ENCODE measurements at places on chromosomes 5 and 9.
A peak's percentile ranks its signal among the peaks of the same experiment; 100 is the strongest.

DNA sequence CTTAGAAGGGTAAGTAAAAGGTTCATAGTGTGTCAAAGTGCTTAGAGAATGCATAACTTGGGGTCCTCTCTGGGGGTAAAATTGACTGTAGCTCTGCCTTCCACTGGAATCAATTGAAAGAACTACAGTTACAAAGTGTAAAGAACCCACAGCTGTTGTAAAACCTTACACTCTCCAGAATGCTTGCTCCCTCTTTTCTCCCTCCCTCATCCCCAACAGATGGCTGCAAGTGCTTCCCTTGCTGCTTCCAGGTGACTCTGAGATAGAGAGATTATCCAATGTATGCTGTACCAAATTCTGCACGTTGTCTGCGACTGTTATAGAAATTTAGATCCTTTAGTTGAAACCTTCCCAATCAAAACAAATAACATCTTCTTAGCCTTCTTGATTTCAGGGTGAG, 126.0 kb downstream of the STK32A start:
- no peak for DNase-seq

- peak; percentile 8 for DNase-seq
Measured at GRCh38 chr5:168851902-168852321, 272.7 kb upstream of the PANK3 start.

DNA sequence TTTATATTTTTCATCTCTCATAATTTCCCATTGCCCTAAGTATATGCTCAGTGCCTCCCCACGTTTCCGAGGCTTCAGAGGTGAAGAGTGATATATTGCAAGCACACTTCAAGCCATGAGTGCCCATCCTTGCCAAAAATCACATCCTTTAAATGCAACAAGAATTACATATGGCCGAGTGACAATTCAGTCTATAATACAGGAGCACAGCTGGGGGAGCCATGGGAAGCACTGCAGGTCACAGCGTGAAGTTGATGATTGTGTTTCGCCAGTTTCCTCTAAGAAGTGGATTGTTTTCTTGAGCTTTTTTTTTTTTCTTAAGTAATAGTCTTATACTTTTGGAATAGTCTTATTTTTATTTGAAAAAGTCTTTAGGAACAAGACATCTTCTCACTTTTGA, 61.1 kb downstream of the MTRR start:
- no peak for DNase-seq

DNA sequence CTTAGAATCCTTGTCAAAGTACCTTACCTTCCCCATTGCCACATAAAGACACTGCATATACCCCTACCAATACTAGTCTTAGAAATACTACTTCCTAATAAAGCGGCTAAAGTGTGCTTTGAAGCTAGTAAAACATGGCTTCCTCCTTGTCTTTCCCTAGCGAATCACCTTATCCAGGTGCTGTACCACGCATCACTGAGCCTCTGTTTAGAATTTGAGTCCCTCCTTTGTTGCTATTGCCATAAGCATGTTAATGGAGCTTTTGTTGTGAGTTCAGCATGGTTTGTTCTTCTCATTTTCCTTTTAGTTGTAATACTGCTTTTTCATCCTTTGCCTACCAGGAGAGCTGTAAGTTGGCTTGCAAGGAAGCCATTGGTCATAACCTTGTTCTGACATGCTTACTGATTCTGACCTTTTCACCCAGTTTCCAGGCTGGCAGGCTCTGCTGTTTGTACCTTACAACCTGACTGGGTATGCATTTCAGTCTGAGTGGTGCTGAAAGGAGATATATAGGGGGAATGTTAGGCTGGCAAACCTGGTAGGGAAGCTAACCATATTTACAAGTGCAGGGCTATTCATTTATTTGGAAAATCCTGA, 49.8 kb downstream of the LMNB1 start:
- DNase-seq: no peak

DNA sequence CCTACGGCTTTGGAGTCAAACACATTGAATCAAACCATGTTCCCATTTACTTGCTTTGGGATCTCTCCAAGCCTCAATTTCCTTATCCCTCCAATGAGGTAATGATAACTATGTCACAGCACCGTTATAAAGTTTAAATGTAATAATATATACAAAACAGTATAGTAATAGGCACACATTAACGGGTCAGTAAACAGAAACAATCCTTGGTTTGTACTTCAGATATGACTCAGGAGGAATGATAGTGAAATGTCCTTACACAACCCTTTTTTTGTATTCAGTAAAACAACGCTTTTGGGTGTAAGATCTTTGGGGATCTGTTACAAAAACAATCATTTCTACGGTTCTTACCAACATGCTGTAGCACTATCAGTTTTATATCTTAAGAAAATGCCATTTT, 178.5 kb upstream of the GNA14 start:
- DNase-seq: no peak

- peak; percentile 20 for DNase-seq
Measured at GRCh38 chr9:120878188-120879130, 1.5 kb upstream of the PHF19 start.

DNA sequence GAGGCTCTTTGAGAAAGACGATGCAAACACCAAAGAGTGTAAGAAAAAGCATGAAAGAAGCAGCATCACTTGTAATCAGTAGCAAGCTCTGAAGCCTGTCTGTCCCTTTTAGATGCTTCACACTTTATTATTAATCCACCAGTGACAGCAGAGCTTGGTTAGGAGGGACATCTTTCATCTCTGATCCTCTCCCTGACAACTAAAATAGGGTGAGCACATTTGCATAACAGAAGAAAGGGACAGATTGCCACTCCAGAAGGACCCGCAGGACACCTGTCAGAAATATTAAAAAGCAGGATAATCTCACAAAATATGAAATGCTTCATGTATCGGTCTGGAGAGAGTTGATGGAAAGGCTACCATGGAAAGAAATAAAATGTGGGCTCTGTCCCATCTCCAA, 71.4 kb upstream of the MAP1B start:
- DNase-seq: no peak

GRCh38 chr9:132518626-132519025, 63.8 kb upstream of the BARHL1 start:
- DNase-seq: no peak

DNA sequence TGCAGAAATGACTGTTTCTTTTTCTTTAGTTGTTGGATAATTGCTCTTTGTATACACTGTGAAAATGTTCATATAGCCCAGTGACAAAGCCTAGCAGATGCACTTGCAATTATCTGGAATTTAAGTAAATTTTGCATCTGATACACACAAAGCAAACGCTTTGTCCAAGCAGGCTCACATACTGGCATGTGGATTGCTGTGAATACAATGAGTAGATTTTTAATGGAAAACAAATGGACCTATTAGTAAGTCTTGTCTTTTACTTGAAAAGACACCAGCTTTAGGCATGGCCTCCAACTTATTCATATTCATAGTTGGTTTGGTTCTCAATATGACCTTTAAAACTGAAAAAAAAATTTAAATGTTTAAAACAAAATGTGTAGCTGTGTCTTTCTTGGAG, 1299.8 kb upstream of the WWC1 start:
- DNase-seq: no peak

DNA sequence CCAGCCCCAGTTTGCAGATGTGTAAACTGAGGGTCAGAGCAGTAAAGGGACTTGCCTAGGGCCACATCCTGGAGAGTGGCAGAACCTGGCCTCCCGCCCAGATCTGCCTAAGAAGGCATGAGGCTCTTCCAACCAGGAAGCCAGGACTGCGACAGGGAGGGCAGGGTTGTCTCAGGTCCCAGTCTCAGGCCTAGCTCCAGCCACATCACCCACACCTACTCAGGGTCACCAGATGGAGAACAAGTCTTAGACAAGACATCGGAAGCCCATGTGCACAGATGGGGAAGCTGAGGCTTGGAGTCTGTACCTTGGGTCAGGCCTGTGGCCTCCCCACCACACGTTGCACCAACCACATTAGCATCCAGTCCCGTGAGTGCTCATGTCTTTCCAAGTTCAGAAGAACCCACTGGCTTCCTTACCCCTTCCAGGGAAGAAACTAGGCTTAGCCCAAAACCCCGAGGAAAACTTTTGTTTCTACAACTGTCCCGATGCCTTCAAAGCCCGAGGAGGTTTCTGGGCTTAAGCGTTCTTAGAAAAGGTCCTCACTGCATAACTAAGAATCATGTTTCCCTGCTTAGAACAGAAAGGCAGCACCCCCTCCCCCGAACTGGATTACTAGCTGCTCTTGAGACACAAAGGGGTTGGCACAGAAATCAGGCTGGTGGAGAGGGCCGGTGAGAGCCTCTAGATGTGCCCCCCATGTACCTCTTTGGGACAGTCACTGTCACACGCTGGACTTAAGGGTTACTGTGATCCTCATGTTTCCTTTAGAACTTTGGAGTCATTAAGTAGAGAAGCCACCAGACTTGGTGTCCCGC, 2.2 kb downstream of the FAM78A start:
- peak; percentile 64 for DNase-seq

DNA sequence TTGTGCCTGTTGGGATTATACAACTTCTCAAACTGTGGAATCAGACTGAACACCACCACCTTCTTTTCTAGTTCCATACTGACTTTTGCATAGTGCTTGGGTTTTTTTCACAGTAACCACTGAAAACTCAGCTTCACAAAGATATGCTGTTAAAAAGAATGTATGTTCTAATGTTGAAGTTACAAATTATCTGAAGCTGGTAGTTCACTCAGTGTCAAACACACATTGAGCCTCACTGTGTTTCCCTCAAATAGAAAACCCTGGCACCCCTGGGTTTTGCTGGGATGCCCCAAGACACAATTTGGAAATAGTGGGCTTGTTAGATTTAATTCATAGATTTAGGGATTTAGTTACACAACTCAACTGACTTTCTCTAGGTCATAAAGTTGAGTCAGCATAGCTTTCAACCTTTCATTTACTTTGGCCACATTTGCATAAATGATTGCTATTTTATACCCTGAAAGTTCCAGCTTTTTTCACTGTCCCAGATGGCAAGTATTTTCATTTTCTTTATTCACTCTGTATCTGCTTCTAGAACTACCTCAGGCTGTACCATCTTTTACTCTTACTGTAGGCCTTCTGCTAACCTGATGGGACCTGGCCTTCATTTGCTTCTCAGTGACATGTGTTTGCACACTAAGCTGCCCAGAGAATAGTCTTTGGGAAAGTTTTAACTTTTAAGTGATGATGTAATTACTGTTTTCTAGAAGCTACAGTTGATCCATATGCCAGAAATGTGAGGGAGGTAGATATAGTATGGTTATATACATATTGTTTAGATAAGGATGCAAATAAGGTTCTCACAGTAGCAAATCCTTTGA, 115.1 kb downstream of the CDC42SE2 start:
- no peak for DNase-seq

All from CD4-positive, CD25-positive, alpha-beta regulatory T cell (primary cell).